Thyroid gland (tissue), 4 donors: ENCODE measurements at places on chromosomes 1 and 21.

DNA sequence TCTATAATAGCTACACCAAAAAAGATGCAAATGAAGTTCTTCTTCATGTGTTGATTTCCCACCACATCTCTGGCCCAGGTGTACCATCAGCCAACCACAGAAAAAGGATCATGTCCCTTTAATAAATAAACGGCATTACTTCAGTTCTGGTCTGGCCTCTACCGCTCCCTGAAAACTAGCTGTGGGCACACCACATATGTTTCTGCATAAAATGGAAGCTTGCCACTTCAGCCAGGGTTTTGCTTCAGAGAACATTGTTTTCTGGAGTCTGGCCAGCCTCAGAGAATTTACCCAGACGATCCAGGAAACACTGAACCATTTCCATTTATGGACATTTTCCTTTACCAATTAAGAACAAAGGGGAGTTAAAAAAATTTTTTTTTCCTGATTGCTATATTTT is 5.8 kb upstream of the LAMC2 start:
- H3K27ac ChIP-seq: peak overlapping the region; percentile 88
- H3K27me3 ChIP-seq: no peaks in the 10 kb centered on the region
- peak; percentile 85 for DNase-seq
- H3K4me1 ChIP-seq: peaks cover 32% of the 10 kb centered on the region
- no peaks in the 10 kb centered on the region for H3K36me3 ChIP-seq
- H3K4me3 ChIP-seq: no peak overlapping the region

GRCh38 chr1:9593492-9594465 is 5.1 kb downstream of the TMEM201 start:
- H3K4me1 ChIP-seq: peaks cover 31% of the 10 kb centered on the region
- no peak overlapping the region for H3K27ac ChIP-seq
- H3K27me3 ChIP-seq: no peaks in the 10 kb centered on the region
- DNase-seq: peak; percentile 70
- H3K4me3 ChIP-seq: no peak overlapping the region

DNA sequence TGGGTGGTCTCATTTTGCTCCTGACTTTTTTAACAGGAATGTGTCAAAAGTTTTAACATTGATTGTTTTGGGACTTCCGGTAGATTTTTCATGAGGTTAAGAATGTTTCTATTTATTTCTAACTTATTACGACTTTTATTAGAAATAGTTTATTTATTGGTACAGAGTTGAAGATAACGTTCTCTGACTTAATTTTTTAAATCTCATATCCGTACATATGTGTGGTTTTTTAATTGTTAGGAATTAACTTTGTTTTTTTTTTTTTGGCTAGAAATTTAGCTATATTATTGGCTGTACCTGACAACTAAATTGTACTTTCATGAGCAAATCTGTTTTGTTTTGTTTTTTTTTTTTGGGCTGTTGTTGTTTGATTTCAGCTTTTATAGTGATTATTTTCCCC is 32.0 kb downstream of the RNF2 start:
- no peak overlapping the region for H3K27ac ChIP-seq
- no peaks in the 10 kb centered on the region for H3K36me3 ChIP-seq
- no peak for DNase-seq
- H3K4me3 ChIP-seq: no peak overlapping the region
- no peaks in the 10 kb centered on the region for H3K4me1 ChIP-seq
- H3K27me3 ChIP-seq: no peaks in the 10 kb centered on the region

- no peaks in the 10 kb centered on the region for H3K36me3 ChIP-seq
- peak overlapping the region; percentile 74 for H3K27ac ChIP-seq
- peak overlapping the region; percentile 13 for H3K4me3 ChIP-seq
- peak; percentile 69 for DNase-seq
- H3K4me1 ChIP-seq: peaks cover 29% of the 10 kb centered on the region
Measured at GRCh38 chr1:21651214-21652042, 17.7 kb downstream of the RAP1GAP start.

GRCh38 chr1:160647329-160647720 is 481 bp upstream of the SLAMF1 start:
- H3K4me1 ChIP-seq: no peaks in the 10 kb centered on the region
- no peak for DNase-seq
- H3K4me3 ChIP-seq: no peak overlapping the region
- no peaks in the 10 kb centered on the region for H3K27me3 ChIP-seq
- H3K27ac ChIP-seq: no peak overlapping the region
